ENCODE measurements at places on chromosomes 16 and 17. TPM values are rescaled to one million over a fixed set of nuclear protein-coding genes. Genes with fewer than 3 reads are reported as not detected.

PROCA1 gene
- total RNA-seq = 1.7 TPM

DNA sequence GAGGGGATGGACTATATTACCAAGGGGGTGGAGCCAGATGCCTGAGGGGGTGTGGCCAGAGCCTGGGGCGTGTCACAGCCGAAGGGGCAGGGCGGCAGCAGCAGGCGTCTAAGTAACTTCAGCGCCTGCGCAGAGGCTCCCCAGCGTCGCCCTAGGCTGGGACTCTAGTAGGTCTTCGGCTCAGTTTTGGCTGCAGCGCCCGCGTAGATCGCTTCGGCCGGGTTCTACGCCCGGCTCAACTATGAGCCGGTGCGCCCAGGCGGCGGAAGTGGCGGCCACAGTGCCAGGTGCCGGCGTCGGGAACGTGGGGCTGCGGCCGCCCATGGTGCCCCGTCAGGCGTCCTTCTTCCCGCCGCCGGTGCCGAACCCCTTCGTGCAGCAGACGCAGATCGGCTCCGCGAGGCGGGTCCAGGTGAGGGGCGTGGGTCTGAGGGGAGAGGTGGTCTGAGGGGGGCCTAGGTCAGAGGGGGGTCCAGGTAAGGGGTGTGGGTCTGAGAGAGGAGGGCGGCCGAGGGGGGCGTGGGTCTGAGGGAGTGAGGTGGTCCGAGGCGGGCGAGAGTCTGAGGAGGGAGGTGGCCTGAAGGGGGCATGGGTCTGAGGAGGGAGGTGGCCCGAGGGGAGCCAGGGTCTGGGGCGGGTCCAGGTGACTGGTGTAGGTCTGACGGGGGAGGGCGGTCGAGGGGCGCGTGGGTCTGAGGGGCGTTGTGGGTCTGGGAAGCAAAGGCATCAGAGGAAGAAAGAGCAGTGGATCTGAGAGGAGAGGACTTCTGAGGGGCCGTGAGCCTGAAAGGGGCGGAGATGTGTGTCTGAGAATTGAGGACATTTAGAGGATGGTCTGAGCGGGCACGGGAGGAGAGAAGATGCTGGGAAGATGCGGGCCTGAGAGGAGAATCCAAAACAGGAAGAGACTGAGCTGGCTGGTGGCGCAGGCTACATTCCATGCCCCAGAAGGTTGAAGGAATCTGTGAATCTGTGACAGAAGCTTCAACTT lies at the start of gene LPCAT2:
Gene LPCAT2, plus strand, starts transcription at position 132 of the 991 bp plus-strand sequence. Its CDS starts 110 bp downstream, at position 242.
- DNase-seq = peak; percentile 52

- DNase-seq = no peak
Observed at GRCh38 chr16:27428026-27428785, 26.2 kb downstream of the IL21R start.

DNA sequence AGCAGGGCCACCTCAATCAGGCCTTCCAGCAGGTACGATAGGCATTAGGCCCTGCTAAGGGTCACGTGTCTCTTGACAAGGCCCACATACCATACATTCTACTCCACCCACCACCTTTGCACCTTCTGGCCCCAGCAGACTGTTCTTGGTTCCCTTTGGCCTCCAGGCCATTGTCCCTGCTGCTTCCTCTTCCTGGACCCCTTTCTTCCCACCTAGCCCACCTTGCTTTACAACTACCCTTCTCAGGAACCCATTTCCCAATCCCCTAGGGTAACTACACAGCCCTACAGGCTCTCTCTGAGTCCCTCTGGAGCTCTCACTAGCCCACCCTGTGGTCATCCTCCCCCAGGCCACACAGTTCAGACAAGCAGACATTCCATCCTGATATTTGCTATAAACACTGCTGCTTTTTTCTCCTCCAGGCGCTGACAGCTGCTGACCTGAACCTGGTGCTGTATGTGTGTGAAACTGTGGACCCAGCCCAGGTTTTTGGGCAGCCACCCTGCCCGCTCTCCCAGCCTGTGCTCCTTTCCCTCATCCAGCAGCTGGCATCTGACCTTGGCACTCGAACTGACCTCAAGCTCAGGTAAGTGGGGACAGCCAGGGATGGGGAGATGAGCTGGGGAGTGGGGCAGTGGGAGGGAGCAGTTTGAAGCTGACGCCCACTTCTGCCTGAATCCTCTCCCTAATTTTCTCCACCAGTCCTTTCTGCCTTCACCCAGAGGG lies 1.4 kb upstream of the NRN1L start:
- DNase-seq = no peak

DNA sequence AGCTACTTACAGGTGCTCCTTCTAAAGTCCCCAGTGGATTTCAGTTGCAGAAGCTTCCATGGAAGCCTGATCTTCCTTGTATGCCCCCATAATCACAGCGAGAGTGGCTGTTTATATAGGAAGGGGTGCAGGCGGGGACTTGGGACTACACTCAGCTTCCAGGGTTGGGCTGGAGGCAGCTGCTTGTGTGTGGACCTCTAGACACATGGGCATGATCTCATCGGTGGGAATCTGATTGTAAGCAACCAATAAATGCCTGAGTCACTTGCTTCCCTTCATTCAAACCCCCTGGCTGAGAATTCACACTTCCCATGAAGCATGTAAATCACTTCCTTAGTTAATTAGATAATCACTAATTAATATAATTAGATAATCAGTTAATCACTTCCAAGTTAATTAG lies 1.0 kb upstream of the KRT20 start:
- no peak for DNase-seq

HSD17B2 gene
- 31.6 TPM for total RNA-seq

- no peak for DNase-seq
Observed at GRCh38 chr16:89049484-89050118, 44.1 kb upstream of the ACSF3 start.
